Fibroblast of the conjunctiva (primary cell): ENCODE measurements at places on chromosomes 2 and 18.

GRCh38 chr2:62267696-62268095, 71.8 kb downstream of the B3GNT2 start:
- DNase-seq = no peak

DNA sequence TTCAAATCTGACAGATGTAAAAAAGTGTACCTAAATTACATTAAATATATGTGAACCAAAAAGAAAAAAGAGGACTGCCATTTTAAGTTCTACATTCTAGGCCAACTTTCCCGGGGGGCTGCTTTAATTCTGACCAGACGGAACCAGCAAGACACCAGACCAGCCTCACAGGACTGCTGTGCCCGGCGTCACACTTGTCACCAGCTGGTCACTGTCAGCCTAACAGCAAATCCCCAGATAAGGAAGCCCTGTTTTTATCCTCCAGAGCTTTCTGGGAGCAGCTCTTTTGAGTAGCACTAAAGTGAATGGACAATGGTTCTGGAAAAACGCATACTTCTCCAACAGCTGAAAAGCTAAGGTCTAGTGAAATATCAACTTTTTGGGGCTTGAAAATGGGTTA, 35.6 kb downstream of the CYB5A start:
- DNase-seq = no peak

GRCh38 chr2:155689791-155690190, 642.7 kb downstream of the NR4A2 start:
- no peak for DNase-seq

DNA sequence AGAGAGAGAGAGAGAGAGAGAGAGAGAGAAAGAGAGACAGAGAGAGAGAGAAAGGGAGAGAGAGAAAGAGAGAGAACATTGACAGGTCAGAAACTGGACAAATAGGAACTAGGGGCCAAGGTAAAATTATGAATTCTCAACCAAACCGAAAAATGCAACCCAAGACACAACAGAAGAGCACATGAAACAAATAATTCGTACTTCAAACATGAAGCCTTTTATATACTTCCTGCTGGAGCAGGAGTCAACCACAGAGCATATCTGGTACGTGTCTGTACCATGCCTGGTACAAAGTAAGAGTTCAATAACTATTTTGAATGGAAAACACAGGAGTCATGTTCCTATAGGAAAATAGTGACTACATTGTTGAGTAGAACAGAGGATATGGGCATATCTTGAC, 6.5 kb upstream of the VPS54 start:
- no peak for DNase-seq

DNA sequence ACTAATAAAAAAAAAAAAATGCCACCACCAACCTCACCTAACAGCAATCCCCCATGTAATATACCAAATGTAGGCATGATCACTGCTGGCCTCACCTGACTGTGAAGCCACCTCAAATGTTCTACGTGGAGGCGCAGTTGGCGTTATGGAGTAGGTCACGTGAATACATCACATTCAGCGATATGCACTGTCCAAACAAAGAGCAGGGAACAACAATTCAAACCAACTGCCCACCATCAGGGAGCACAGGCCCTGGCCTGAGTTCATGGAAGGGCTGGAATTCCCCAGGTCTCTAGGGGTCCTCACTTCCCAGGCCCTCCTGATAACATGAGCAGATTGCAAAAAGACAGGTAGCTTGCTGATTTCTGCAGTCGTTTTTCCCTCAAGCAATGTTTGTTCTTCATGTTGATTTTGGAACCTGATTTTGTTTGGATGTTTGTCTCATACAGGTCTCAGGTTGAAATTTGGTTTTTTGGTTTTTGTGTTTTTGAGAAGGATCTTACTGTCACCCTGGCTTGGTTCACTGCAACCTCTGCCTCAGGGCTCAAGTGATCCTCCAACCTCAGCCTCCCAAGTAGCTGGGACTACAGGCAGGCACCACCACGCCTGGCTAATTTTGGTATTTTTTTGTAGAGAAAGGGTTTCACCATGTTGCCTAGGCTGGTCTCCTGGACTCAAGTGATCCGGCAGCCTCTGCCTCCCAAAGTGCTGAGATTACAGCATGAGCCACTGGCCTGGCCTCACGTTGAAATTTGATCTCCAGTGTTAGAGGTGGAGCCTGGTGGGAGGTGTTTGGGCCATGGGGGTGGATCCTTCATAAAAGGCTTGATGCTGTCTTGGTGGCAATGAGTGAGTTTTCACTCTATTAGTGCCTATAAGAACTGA, 15.5 kb downstream of the TBC1D8 start:
- DNase-seq = no peak

DNA sequence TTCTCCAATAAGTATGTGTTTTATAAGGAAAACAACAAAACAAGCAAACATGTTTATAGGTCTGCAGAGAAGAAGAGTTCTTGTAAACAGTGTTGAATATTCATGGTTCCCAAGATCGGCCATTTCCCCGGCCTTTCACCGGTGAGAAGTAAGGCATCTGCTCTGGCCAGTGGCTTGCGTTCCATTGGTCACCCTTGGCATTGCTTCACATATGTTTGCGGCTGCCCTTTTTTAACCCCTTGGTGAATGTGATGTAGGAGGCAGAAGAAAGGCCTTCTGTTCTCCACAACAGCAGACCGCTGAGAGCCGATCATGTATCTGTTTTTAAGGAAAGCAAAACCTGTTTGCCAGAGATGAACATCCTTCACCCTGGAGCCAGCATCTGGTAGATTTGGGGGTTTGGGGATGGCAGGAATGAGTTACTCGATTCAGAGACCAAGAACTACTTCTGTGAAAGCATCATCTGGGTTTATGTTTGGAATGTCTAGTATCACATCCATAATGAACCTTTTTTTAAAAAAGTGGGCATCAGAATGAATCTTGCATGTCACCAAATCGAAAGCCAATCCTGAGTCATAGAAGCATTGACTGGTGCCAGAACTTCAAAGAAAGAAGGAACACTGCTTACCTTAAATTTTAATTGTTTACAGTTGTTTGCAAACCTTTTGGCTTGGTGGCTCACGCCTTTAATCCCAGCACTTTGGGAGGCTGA, 112.3 kb downstream of the AGAP1 start:
- DNase-seq = peak; percentile 52

- no peak for DNase-seq
Measured at GRCh38 chr2:46737577-46737976, 178.0 kb downstream of the MCFD2 start.

DNA sequence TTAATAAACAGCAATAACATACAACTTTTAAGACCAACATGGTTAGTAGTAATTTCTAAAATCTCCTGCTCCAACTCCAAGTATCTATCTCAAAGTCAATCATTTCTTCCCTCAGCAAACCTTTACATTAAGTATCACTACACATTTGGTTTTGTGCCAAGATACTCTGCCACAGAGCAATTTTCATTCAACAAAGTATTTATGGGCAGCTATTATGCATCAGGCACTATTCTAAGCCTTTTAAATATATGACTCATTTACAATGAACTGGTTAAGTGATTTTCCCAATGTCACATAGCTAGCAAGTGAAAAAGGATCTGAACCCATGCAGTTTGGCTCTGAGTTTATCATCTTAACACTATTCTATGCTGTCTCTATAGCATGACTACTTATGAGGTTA, 264.3 kb downstream of the NOL4 start:
- no peak for DNase-seq

GRCh38 chr2:199261239-199261638, 196.5 kb downstream of the SATB2 start:
- peak; percentile 77 for DNase-seq

DNA sequence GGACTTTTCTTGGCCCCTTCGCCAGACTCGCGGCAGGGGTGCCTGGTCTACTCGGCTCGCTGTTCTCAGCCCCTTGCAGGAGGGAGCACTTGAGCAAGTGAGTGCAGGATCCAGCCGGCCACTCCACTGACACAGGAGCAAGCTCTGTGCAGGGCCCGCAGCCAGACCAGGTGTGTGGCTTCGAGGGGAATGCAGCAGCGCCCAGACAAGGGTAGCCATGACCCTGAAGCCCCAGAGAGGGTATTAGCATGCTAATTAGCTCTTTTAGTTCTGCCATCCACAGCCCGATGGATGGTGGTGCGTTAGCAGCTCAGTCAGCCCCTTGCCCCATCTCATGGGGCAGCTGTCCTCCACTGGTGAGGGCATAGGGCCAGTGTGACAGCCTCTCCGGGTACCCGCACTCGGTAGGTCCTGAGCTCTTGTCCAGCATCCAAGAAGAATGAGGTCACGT, 103.2 kb upstream of the HS6ST1 start:
- DNase-seq = no peak

- no peak for DNase-seq
Measured at GRCh38 chr2:187129868-187130267, 280.9 kb upstream of the ZSWIM2 start.

- no peak for DNase-seq
Measured at GRCh38 chr2:209049608-209050007, 374.2 kb upstream of the MAP2 start.

DNA sequence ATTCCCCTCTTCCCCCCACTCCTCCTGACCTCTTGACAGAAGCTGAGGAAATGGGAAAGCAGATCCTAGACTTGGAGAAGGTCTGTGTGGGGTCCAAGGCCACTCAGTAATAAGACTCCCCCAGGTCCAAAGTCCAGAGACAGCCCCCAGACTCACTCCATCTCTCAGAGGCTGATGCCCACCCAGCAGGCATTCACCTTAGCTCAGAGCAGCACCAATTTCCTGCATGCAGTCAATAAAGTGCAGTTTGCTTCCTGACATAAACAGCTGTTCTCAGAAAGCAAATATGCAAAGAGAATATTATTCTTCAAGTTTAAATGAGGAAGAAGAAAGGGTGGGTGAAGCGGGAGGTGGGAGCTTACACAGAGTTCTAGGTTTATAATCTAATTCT, 84.1 kb upstream of the RTN4 start:
- DNase-seq = no peak

DNA sequence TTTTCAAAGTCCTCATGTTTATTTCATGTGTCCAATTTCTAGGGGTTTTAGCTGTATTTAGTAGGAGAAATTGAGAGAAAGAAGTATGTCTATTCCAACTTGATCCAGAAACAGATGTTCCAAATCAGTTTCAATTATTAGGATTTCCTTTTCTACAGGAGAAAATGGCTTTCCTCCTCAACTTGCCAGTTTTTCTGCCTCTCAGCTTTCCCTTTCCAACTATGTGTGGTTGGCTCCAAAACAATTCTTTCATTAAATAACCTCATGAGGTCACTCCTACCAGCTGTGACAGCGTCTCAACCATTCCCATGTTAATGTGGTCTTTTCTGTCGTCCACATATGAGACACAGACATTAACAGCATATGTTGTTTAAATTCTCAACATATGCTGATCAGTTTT, 13.1 kb downstream of the XIRP2 start:
- DNase-seq = no peak

GRCh38 chr2:170974304-170974993, 45.4 kb downstream of the GORASP2 start:
- no peak for DNase-seq

DNA sequence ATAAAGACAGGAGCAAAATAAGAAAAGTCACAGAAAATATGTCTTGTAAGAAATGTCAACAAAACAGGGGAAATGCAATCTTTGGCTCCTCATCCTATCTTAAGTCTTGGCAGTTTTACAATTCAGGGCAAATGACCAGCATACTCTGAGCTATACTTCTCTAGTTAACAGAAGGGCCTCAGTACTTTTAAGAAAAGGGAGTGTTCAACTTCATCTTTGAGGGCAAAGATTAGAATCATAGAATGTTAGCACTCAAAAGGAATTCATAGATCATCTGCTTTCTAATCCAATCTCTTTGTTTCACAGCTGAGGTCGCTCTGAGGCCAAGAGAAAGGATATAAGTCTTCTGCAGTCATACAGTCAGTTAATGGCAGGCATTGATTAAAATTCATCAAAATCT, 174.0 kb upstream of the NT5C1B start:
- DNase-seq = peak; percentile 29

DNA sequence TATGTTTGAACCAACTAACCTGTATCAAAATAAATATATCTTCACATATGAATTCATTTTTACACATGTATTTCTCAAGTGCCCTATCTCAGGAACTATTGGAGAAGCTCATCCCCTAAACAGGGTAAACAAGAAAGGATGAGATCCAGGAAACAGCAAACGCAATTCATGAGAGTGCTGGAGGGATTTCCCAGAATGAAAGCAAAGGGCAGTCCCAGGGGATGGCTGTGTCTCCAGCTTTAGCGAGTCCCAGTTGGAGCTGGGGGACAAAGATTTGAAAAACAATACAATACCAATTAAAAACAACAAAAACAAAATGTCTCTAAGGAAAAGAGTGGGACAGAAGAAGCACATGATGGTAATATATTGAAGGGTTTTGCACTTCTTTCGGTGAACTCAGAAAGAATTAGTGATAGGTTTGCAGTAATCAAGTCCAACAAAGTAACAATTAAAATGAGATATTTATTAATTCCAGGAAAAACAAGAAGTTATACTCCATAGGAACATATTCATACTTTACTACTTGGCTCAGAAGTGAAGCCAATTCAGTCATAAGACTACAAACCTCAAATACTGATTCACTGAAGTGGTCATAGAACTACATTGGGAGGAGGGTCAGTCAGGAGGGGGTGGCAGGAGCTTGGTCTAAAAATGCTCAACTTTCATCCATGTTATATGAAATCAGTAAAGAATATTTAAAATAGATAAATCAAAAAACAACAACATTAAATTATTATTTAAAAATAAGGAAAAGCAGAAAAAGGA, 73.1 kb upstream of the PDE1A start:
- no peak for DNase-seq

DNA sequence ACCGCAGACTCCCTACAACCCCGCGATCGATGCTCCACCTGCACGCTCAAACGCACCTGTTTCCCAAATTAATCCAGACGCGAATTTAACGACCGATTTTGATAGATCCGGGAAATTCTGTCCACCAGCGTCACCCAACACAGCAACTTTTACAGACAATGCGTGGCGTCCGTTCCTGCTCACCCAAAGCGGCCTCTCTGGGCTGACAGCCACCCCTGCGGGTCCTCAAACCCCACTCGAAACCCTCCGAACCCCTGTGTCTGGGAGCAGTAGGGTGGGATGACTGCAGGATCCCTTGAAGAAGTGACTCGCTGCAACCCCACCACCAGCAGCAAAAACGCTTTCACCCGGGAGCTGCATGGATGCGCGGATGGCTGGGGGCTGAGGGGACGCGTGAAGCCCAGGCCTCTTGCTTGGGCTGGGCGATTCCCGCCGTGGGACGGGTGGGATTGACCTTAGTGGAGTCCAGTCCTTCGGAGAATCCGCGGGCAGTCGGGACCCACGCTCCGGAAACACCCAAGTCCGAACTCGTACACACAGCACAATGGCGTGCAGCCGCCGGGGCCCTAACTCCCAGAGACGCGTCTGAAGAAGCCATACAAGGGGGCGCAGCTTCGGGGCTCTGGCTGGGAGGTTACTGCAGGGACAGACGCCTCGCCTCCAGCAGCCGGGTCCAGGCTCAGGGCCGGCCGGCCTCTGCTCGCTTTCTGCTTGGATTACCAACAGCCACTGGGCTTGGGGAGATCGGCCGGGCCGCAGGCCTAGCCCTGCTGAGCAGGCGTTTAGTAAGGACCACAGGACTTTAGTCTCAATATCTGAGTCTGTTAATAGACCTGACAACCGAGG, 31.1 kb upstream of the ATP6V1B1 start:
- no peak for DNase-seq
